Stimulated activated CD8-positive, alpha-beta memory T cell treated with anti-CD3 and anti-CD28 coated beads, Interleukin-7, amount 100 ng/mL, for 4 hours (primary cell): ENCODE measurements at places on chromosomes 11 and 22.

DNA sequence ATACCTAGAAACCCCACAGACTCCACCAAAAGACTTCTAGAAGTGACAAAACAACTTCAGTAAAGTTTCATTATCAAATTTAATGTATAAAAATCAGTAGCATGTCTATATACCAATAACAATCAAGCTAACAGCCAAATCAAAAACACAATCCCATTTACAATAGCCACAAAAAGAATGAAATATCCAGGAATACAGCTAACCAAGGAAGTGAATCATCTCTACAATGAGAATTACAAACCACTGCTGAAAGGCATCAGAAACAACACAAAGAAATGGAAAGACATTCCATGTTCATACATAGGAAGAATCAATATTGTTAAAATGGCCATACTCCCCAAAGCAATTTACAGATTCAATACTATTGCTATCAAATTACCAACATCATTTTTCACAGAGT, 46.0 kb downstream of the PRCP start:
- DNase-seq: no peak

GRCh38 chr22:21865041-21865440, 2.4 kb downstream of the MAPK1 start:
- DNase-seq: no peak

DNA sequence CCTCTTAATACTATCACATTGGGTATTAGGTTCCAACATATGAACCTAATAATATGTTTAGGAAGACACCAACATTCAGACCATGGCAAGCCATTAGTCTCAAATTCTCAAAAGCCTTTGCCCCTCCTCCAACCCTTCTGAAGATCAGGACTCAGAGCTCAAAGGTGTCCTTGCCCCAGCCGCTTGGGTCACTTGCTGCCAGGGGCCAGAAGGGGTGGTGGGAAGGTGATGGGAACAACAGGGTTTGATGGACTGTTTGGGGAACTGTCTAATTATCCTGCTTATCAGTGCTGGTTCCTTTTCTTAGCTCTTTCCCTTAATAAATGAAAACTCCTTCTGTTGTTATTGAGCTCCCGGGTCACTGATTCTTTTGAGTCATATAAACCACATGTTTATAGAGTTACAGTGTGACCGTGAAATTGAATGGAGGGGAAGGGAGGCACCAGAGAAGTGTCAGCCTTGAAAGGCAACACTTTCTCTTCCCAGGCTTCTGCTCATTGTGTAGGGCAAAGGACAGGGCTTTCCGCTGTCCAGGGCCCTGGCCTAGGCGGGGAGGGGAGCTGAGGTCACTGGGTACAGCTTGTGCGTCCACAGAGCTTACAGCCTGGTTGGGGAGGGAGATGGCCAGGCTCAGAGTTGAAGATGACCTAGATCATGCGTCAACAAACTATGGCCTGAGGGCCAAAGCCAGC, 105.1 kb downstream of the FBXO7 start:
- DNase-seq: no peak

GRCh38 chr11:12845739-12846358, 163.3 kb upstream of the RASSF10 start:
- no peak for DNase-seq

GRCh38 chr22:19995611-19996339, 20.8 kb downstream of the ARVCF start:
- no peak for DNase-seq

- no peak for DNase-seq
Observed at GRCh38 chr11:2074266-2074825, 64.8 kb downstream of the IGF2 start.

GRCh38 chr11:69828971-69829344, 9.7 kb upstream of the FGF3 start:
- no peak for DNase-seq

GRCh38 chr22:39108487-39108886, 11.4 kb downstream of the APOBEC3H start:
- DNase-seq: no peak

GRCh38 chr11:121159741-121160140, 58.7 kb downstream of the TECTA start:
- no peak for DNase-seq

- DNase-seq: no peak
Observed at GRCh38 chr11:116420770-116421528, 351.8 kb downstream of the BUD13 start.
